ENCODE measurements at places on chromosomes 3 and 15.

GRCh38 chr3:188396900-188397299 lies 242.9 kb downstream of the LPP start:
- no peak for DNase-seq

DNA sequence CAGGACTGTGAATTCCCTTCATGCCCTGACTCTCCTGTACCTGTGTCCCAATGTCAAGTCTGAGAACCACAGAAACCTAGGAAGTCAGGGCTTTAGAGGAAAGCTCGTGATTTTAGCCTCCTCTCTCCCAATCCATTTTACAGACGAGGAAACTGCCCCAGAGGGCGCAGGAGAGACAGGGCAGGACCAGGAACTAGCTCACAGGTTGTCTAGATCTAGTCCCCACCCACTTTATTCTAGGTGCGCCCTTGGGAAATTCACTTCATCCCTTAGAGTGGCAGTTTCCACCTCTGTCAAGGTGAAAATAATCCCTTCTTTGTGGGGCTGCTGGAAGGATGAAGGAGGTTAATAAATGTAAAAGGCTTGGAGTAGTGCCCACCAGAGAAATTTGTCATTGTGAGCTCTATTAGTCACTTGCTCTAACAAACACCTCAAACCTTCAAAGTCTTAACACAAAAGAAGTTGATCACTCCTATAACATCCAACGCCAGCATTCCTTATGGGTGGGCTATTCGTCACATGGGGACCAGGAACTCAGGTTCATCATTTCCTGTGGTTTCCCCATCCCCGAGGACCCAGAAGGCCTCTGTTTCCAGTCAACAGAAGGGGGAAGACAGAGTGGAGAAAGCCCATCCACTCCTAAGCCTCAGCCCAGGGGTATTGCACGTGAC lies 282.3 kb downstream of the XXYLT1 start:
- DNase-seq, result no peak

DNA sequence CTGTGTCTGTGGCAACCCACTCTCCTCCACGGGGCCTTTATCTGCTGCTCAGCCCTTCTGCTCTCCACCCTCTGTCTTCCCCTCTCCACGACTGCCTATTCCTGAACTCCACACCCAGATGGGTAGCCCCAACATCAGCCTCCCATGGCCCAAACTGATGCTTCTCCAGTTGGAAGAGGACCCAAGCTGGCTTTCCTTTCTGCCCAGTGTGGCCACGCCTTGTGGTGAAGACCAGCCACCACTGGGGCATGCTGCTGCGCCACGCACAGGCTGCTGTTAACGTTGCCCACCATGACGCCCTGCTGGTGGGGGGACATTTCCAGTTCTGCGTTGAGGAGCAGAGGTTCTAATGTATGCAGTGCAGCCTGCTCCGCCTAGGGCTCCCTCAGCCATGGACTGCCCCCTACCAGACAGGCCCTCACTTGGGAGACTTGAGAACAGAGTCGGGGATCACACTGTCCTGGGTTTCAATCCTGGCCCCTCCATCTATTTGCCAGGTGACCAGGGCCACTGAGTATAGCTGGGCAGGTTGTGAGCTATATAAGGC lies 26.9 kb downstream of the CFAP100 start:
- no peak for DNase-seq

DNA sequence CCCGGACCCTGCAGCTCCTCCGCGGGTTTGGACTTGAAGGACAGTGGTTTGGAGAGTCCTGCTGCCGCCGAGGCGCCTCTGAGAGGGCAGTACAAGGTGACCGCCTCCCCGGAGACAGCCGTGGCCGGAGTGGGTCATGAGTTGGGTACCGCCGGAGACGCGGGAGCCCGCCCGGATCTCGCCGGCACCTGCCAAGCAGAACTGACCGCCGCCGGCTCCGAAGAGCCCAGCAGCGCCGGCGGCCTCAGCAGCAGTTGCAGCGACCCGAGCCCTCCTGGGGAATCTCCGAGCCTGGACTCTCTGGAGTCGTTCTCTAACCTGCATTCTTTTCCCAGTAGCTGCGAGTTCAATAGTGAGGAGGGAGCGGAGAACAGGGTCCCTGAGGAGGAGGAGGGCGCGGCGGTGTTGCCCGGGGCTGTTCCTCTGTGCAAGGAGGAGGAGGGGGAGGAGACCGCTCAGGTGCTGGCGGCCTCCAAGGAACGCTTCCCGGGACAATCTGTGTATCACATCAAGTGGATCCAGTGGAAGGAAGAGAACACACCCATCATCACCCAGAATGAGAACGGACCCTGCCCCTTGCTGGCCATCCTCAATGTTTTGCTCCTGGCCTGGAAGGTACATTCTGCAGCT lies 634 bp downstream of the MINDY2 start:
- DNase-seq, result no peak

- no peak for DNase-seq
Observed at GRCh38 chr3:126464997-126465396, 10.7 kb downstream of the ZXDC start.

DNA sequence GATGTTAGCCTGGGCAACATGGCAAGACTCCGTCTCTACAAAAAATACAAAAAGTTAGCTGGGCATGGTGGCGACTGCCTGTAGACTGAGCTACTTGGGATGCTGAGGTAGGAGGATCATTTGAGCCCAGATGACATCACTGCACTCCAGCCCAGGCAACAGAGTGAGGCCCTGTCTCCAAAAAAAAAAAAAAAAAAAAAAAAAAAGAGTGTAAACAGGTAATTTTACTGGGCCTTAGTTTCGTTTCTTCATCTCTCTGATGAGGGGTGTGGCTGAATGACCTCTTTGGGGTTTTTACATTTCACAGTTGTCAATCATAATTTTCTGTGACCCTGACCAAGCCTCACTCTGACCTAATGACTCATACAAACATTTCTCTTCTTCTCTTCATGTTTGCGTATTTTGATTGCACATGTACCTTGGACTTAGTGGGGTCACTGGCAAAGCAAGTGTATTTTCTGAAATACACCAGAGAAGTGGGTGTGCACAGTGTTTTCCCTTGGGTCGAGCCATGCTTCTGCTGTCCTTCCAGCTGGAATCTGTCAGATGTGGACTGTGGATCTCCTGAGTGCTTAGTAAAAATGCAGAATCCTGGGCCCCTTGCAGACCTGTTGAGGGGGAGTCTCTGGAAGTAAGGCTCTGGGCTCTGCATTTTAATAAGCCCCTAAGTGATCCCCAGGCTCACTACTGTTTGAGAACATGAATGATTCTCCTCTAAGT lies 140.5 kb downstream of the FNDC3B start:
- no peak for DNase-seq

DNA sequence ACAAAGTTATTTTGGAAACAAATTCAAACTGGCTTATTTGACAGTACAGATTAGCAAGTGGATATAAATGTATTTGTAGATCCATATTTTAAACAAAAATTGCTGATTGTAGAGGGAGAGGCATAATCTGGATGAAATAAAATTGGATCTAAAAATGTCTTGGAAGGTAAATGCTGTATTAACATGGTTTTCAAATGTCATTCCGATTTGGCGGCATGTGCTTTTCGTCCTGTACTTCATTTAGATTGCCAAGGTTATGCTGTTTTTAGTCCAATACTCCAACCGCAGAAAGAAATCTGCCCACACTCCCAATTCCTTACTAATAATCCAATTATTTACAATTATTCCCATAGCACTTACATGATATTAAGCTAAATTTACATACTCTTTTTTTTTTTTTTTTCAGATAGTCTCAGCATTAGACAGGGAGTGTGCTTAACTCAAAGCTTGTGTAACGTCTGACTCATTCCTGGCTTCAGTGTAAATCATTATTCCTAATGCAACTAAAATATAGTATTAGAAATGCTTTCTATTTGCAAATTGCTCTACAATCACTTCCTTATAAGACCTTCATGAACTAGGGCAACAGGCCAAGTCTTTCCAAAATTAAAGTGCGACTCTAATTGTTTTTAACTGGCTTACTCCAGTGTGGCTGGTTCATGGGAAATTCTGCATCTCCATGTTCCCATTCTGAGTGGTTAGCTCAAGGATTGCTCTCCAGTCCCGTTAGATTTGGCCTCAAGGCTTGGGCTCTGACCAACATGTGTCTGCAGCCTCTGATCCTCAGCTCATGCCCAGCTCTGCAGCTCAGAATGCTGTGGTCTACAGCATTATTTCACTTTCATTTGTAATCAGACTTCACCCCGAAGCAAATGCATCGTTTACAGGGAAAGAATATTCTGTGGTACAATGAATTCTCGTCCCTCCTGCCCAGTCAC lies 103.9 kb downstream of the FBN1 start:
- DNase-seq, result no peak

DNA sequence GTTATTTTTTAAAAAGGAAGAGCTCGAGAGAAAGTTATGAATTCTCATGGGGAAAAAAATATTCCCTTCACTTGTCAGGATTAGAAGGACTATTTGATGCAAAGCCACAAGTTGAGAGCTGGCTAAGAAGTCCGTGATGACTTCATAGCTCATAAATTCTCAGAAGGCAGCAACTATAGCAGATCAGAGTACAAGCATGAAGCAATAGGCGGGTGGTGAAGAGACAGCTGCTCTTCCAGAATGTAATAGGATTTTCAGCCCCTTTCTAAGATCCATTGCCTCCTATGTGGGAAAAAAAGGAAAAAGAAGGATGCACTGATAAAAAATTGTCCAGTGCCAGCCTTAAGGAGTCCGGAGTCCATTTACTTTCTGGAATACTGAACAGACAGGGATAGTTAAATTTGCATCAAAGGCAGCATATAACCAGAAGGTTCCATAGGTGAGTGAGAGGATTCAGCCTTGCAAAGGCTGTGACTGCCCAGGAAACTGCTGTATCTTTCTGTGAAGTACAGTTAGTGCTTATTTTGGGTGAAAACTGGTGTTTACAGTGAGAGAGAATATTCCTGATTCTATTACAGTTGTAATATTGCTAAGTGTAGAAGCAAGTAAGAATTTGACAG lies 929.5 kb upstream of the ALCAM start:
- no peak for DNase-seq

Data from NCI-H774 (cell line).